ENCODE measurements at places on chromosomes 7 and 10.

DNA sequence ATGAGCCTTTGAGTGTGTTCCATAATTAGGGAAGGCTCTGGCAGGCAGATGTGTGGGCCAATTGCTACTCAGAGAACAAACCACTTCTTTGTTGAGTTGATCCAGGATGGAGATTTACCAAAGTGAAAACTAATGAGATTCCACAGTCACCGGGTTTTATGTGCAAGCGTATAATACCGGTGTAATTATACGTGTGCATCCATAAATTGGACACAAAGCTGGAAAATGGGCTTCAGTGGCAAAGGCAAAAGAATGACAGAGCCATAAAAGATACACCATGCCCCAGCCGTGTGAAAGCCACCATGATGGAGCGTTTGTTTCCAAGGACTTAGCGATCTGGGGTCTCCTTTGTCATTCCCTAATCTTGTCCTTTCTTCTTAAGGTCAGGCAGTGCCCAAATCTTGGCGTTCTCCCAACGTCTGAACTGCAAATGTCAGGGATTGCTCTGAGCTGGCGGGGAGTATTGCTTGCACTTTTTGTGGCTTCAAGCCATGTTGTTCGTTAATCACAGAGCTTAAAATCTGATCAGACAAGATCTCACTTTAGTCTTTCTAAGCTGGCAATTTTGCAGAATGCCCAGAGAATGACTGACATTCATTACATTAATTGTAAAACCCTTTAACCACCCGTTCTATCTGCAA lies 70.1 kb downstream of the NPTX2 start:
- peaks cover 3% of the 10 kb centered on the region for H3K27me3 ChIP-seq
- H3K36me3 ChIP-seq: peaks cover 2% of the 10 kb centered on the region

- H3K27ac ChIP-seq: peak overlapping the region; percentile 67
- no peak for DNase-seq
- no peak overlapping the region for H3K4me3 ChIP-seq
- no peaks in the 10 kb centered on the region for H3K27me3 ChIP-seq
Measured at GRCh38 chr7:66869660-66870450, 51.2 kb upstream of the TMEM248 start.

- H3K4me1 ChIP-seq: no peaks in the 10 kb centered on the region
- H3K27ac ChIP-seq: no peak overlapping the region
- H3K36me3 ChIP-seq: no peaks in the 10 kb centered on the region
Measured at GRCh38 chr10:54554028-54554427, 247.0 kb downstream of the PCDH15 start.

DNA sequence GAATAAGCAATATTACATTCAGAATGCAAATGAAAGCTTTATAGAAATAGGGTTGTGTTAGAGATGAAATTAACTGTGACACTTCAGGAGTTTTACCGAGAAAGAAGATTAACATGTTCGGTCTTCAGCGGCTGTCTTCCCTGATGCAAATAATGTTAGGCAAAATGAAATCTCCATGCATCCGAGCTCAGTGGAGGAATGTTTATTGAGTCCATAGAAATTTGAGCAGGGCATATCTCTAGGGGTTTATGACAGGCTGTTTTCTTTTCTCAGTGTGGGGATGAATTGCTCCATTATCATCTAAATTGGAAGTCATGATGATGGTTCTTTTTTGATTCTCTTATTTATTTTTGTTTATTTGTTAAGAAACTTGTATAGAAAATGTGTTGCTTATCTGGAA lies 31.7 kb downstream of the DYNC1I1 start:
- no peak overlapping the region for H3K4me3 ChIP-seq
- H3K36me3 ChIP-seq: no peaks in the 10 kb centered on the region
- H3K4me1 ChIP-seq: no peaks in the 10 kb centered on the region
- H3K27ac ChIP-seq: no peak overlapping the region
- peaks cover 8% of the 10 kb centered on the region for H3K27me3 ChIP-seq

GRCh38 chr10:5283305-5284158 lies 81.2 kb upstream of the UCN3 start:
- no peaks in the 10 kb centered on the region for H3K36me3 ChIP-seq
- no peak overlapping the region for H3K27ac ChIP-seq

GRCh38 chr7:4768597-4769569 lies 6.5 kb upstream of the AP5Z1 start:
- peak overlapping the region; percentile 69 for H3K27ac ChIP-seq
- H3K4me1 ChIP-seq: peaks cover 2% of the 10 kb centered on the region
- H3K36me3 ChIP-seq: no peaks in the 10 kb centered on the region
- H3K27me3 ChIP-seq: no peaks in the 10 kb centered on the region
- no peak overlapping the region for H3K4me3 ChIP-seq
- no peak for DNase-seq

- no peaks in the 10 kb centered on the region for H3K36me3 ChIP-seq
- peaks cover 6% of the 10 kb centered on the region for H3K27me3 ChIP-seq
- no peak overlapping the region for H3K4me3 ChIP-seq
- DNase-seq: no peak
- no peaks in the 10 kb centered on the region for H3K4me1 ChIP-seq
Measured at GRCh38 chr10:80687476-80687789, 149.7 kb downstream of the SH2D4B start.

DNA sequence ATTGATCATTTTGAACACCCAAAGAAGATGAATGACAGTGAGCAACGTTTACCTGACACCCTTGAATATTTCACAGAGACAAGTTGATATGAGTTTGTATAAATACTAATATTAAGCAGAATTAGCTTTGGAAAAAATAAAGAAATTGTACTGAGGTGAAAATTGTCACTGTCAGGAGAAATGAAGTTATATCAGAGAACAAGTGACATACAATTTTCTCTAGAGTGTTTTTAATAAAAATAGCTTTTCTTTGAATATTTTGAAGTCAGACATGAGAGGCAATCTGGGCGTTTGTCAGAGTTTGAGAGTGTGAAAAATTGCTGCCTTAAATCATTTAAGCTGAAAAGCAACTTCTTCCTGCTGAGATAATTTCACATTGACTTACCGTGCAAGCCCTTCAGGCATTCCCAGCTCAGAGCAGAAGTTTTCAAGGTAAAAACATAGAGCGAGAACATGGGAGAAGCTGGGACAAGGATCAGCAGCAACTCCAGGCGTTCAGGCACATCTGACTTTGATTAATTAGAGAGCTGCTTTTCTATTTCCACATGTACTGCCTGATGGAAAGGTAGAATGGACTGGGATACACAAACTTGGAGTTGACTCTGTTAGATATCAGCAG lies 535.9 kb downstream of the TFEC start:
- H3K27ac ChIP-seq: no peak overlapping the region
- no peak overlapping the region for H3K4me3 ChIP-seq
- no peaks in the 10 kb centered on the region for H3K36me3 ChIP-seq
- H3K27me3 ChIP-seq: peaks cover 4% of the 10 kb centered on the region
- H3K4me1 ChIP-seq: no peaks in the 10 kb centered on the region

DNA sequence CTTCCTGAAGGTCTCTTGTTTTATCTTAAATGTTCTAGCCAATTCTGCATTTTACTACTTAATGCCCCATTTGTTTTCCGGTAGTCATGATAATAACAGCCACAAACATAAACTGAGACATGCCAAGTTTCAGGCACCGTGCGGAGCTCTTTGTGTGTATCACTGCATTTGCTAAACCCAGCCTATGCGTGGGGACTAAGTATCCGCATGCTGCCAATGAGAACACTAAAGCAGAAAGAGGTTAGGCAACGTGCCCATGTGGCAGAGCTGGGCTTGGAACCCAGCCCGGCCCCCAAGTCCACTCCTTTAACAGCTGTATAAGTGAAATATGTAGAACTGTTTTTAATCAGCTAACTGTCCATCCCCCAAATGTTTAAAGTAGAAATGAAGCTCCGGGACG lies 54.1 kb downstream of the SLIT1 start:
- H3K4me1 ChIP-seq: no peaks in the 10 kb centered on the region
- DNase-seq: no peak
- H3K27ac ChIP-seq: no peak overlapping the region
- H3K27me3 ChIP-seq: peaks cover 3% of the 10 kb centered on the region
- H3K4me3 ChIP-seq: no peak overlapping the region

- H3K36me3 ChIP-seq: no peaks in the 10 kb centered on the region
- H3K4me1 ChIP-seq: no peaks in the 10 kb centered on the region
- no peaks in the 10 kb centered on the region for H3K27me3 ChIP-seq
- H3K4me3 ChIP-seq: no peak overlapping the region
- H3K27ac ChIP-seq: no peak overlapping the region
- DNase-seq: no peak
Measured at GRCh38 chr7:48563334-48563733, 361.0 kb upstream of the CDC14C start.

DNA sequence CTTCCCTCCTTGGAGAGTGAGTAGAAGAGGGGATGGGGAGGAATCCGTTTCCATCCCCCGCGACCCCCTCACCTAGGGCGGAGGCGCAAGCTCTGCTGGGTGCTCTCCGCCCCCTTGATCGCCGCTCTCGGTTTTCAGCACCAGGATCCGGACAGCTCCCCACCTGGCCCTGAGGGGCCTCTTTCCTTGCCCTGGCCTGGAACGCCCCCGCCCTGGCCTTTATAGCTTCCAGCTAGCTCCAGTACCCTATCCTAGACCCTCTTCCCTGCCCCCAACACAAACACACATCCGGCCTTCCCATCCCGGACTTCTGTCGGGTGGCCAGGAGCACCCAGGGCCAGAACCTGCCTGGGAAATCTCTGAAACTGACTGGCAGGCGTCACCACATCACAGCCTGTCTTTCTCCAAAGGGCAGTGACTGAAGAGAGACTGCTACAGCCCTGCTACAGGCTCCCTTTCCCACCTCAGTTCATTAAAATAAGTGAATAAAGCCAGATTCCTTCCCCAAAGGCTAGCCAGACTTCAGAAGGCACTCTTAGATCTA lies 72.3 kb upstream of the LEP start:
- DNase-seq: peak; percentile 19
- H3K4me1 ChIP-seq: peaks cover 17% of the 10 kb centered on the region
- H3K4me3 ChIP-seq: peak overlapping the region; percentile 43

GRCh38 chr7:108598914-108599580 lies 29.4 kb downstream of the DNAJB9 start:
- H3K4me1 ChIP-seq: no peaks in the 10 kb centered on the region
- no peak overlapping the region for H3K27ac ChIP-seq
- no peak for DNase-seq
- no peaks in the 10 kb centered on the region for H3K36me3 ChIP-seq

DNA sequence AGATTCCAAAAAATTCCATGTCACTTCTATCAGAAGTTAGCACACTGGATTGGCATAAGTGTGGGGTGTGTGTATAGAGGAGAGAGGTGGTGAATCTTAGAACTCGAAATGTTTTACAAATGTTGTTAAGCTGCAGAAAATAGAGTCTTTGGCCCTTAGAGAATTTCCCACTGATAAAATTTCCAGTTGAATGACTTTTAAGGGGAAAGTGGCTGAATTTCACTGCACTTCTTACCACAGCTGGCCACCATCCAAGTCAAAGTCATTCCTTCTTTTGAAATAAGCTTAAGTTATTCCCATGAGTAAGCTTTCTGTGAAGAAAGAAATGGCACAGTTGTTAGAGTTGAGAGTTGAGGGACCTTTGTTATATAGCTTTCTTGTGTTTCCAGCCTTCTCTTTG lies 13.9 kb downstream of the VCL start:
- H3K36me3 ChIP-seq: peaks cover 4% of the 10 kb centered on the region
- no peak for DNase-seq
- H3K4me3 ChIP-seq: no peak overlapping the region
- H3K27ac ChIP-seq: peak overlapping the region; percentile 3
- no peaks in the 10 kb centered on the region for H3K27me3 ChIP-seq

DNA sequence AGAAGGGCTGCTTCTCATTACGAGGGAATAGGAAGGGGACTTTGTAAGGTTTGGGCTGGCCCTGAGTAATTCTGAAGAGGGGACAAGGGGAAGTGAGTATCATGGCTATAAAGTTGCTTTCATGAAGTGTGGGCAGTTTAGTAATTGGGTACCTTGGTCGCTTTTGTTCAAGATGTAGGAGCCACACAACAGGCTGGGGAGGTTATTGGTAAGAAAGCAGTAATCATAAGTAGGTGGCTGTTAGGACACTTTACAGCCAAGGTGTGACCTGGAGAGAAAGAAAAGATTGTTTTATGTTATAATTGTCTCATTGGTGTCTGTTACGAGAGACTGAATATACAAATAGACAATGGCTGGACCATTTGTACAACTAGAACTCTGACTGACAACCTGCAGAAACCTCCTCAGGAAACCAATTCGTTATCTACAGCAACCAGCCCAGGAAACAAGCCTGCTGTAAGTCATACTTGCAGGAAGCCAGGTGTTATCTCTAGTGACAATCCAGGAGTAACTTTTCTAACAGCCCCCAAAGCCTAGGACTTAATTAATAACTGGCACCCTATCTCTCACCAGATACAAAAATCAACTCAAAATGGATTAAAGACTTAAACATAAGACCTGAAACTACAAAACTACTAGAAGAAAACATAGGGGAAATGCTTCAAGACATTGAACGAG lies 5.0 kb upstream of the CCM2 start:
- H3K27me3 ChIP-seq: no peaks in the 10 kb centered on the region
- H3K27ac ChIP-seq: peak overlapping the region; percentile 44
- peaks cover 5% of the 10 kb centered on the region for H3K36me3 ChIP-seq
- no peak for DNase-seq
- peak overlapping the region; percentile 32 for H3K4me3 ChIP-seq

GRCh38 chr10:70490142-70490541 lies 11.6 kb downstream of the PALD1 start:
- no peak for DNase-seq
- H3K4me1 ChIP-seq: peaks cover 22% of the 10 kb centered on the region
- H3K36me3 ChIP-seq: peaks cover 2% of the 10 kb centered on the region
- H3K27me3 ChIP-seq: no peaks in the 10 kb centered on the region
- no peak overlapping the region for H3K27ac ChIP-seq

DNA sequence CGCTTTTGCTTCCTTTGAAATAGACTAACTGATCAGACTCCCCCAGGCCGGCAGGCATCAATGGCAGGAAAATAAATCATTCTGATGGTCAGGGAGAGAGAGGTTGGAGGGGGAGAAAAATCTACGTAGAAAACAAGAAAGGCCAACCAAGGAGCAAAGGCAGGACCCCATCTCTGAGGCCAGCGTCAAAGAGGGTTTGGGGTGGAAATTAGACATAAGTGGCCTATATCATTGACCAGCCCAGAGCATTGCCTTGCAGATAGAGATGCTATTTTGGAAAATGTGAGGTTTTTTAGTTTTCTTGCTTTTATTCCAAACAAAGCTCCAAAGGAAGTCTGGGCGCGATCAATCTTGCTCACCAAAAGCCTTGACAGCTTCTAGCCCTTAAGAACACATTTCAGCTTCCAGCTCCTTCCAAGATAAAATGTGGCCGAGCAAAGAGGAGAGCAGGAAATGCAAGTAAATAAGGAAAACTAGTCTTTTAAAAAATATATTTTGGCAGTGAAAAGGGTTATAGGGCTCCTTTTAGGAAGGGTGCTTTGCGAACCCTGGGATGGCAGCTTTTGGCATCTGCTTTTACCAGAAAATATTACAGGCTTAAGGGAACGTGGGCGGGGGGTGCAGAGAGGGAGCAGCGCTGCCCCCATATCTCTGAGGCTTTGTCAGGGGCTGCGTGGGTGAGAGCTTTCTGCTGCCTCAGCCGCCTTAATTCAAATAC lies 2.0 kb upstream of the HOXA2 start:
- peaks cover 6% of the 10 kb centered on the region for H3K36me3 ChIP-seq
- H3K27ac ChIP-seq: no peak overlapping the region
- DNase-seq: no peak
- H3K4me3 ChIP-seq: no peak overlapping the region
- peaks cover 9% of the 10 kb centered on the region for H3K4me1 ChIP-seq

GRCh38 chr10:113880236-113880635 lies 25.8 kb downstream of the NHLRC2 start:
- H3K4me3 ChIP-seq: no peak overlapping the region
- no peaks in the 10 kb centered on the region for H3K27me3 ChIP-seq
- peaks cover 14% of the 10 kb centered on the region for H3K4me1 ChIP-seq
- peaks cover 39% of the 10 kb centered on the region for H3K36me3 ChIP-seq
- no peak overlapping the region for H3K27ac ChIP-seq
